ENCODE measurements at places on chromosomes 12 and 14. TPM values are rescaled to one million over a fixed set of nuclear protein-coding genes. Genes with fewer than 3 reads are reported as not detected.

GRCh38 chr14:96502621-96503305 is 581 bp downstream of the PAPOLA start:
- peak; percentile 55 for DNase-seq

- DNase-seq = no peak
Observed at GRCh38 chr12:49368240-49368600, 958 bp downstream of the SPATS2 start.

DNA sequence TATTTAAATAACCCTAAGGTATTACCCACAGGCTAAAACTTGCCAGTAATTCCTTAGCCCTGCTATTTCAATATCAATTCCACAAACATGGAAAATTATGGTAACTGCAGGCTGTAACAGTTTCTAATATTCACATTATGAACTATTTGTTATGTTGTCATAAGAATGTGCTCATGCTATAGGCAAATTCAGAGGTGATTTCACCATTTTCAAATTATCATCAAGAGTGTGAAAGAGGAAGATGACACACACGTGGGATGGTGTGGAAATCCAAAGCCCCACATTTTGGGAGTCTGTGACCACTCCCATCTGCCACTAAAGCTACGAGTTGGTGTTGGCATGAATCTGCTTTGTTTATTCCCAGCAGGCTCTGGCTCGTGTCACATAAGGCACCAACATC is 5.9 kb upstream of the MYO1A start:
- DNase-seq = no peak

- no peak for DNase-seq
Observed at GRCh38 chr12:95582230-95583058, 31.2 kb upstream of the USP44 start.

The PLXNC1 gene
- 12.4 TPM for total RNA-seq

Measured in colonic mucosa (tissue), 4 donors.